ENCODE measurements at places on chromosomes 11 and 22.

DNA sequence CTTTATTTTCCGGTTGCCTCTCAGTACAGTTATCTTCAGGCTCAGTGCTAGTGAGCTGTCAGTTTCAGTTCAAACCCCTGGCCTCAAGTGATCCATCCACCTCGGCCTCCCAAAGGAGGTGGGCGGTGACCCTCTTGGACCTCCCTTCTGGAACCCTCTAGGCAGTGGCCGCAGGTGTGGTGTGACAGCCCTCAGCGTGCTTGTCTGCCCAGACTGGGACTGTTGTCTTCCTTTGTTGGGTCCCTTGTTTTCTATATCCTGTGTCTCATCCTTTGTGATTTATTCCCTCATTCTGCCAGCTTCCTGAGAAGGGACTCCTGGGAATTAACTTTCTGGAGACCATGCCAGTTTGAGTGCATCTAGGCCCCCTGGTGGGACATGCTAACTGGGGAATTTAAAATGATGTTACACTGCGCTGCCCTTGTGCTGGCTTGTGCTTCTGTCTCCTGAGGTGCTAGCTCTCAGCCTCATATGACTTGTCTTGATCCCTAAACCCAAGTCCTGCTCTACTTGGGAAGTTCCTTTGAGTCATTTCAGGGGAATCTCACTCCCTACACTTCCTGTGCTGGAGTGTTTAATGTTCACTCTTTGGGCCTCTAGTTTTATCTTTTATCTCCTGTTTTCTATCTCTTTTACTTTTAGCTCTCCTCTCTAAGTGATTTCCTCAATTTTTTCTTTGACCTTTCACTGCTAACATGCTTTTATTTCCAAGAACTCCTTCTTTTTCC, 19.4 kb downstream of the MED15 start:
- no peak overlapping the region for H3K27ac ChIP-seq
- no peak for DNase-seq
- H3K36me3 ChIP-seq = peaks cover 10% of the 10 kb centered on the region
- H3K4me3 ChIP-seq = no peak overlapping the region
- H3K27me3 ChIP-seq = no peaks in the 10 kb centered on the region

DNA sequence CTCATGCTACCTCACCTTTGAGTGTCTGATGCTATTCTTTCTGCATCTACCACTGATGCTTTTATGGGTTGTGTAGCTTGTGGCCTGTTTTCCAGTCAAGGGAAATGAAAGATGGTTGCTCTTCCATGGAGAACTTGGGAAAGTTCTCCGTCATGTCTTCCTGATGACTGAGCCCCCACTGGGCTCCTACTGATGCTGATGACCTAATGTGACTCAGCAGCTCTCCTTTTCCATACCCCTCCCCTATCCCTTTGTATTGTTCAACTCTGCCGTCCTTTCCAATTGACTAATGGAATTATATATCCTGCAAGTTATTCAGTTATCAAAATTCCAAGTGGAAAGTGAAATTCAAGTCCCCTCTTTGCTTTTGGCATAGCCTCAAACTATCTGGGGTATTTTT, 44.7 kb downstream of the REXO2 start:
- H3K4me1 ChIP-seq = no peaks in the 10 kb centered on the region
- no peak overlapping the region for H3K4me3 ChIP-seq
- no peak overlapping the region for H3K27ac ChIP-seq

- H3K27ac ChIP-seq = no peak overlapping the region
- H3K27me3 ChIP-seq = no peaks in the 10 kb centered on the region
- no peak for DNase-seq
- peaks cover 12% of the 10 kb centered on the region for H3K4me1 ChIP-seq
- H3K4me3 ChIP-seq = no peak overlapping the region
Measured at GRCh38 chr11:129853518-129854231, 38.0 kb downstream of the TMEM45B start.

DNA sequence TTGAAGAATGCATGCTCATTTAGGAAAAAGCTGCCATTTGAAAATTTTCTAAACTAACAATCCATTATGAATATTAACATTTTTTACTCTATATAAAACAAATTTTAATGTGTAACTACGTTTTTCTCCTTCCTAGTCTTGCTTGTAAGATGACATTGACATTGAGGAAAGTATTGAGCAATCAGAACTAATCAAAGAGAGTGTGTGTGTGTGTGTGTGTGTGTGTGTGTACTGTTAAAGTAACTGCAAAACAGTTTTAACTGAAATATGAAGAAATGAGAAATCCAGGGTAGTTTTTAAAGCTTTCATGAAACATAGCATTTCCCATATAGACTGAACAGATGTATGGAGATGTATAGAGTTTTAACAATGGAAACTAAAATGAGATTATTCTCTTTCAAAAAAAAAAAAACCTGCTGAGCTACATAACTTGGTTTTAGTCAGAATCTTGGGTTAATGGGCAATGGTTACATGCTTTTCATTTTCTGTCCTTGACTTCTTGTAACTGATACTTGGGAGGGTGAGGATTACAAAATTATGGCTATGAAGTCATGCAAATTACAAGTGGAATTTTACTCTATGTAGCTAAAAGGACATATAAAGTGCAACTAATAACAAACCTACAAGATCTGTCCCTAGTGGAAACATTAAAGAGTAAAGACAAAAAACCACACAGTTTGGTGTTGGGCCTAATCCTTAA, 2.0 kb downstream of the PDGFD start:
- no peak for DNase-seq
- no peak overlapping the region for H3K4me3 ChIP-seq
- peaks cover 13% of the 10 kb centered on the region for H3K4me1 ChIP-seq
- H3K27ac ChIP-seq = no peak overlapping the region
- no peaks in the 10 kb centered on the region for H3K36me3 ChIP-seq
- no peaks in the 10 kb centered on the region for H3K27me3 ChIP-seq

- peaks cover 28% of the 10 kb centered on the region for H3K4me1 ChIP-seq
- DNase-seq = no peak
- H3K4me3 ChIP-seq = no peak overlapping the region
- H3K27ac ChIP-seq = no peak overlapping the region
- no peaks in the 10 kb centered on the region for H3K36me3 ChIP-seq
- H3K27me3 ChIP-seq = no peaks in the 10 kb centered on the region
Measured at GRCh38 chr11:12755510-12756453, 81.6 kb downstream of the TEAD1 start.

DNA sequence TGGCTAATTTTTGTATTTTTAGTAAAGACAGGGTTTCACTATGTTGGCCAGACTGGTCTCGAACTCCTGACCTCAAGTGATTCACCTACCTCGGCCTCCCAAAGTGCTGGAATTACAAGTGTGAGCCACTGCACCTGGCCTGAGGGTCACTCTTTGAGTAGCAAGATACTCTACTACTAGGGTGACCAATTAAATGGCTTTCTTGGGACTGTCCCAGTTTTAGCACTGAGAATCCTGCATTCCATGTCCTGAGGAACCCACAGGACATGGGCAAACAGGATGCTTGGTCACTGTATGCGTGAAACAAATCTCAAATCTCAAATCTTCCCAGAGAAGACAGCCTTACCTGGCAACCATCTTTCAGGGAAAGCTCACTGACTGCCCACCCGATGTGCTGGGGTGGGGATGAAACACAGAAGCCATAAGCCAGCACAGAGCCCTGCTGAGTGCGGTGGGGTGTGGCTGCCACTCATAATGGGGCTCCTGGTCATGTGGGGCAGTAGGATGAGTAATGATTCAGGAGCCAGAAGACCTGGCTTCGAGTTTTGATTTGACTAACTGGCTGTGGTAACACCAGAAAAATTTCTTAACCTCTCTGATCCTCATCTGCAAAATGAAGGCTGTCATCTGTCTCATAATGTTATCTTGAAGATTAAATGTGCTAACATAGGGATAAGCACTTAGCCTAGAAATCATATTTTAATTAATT, 11.5 kb downstream of the CLMP start:
- H3K4me1 ChIP-seq = no peaks in the 10 kb centered on the region
- H3K27ac ChIP-seq = no peak overlapping the region
- DNase-seq = no peak
- no peak overlapping the region for H3K4me3 ChIP-seq

DNA sequence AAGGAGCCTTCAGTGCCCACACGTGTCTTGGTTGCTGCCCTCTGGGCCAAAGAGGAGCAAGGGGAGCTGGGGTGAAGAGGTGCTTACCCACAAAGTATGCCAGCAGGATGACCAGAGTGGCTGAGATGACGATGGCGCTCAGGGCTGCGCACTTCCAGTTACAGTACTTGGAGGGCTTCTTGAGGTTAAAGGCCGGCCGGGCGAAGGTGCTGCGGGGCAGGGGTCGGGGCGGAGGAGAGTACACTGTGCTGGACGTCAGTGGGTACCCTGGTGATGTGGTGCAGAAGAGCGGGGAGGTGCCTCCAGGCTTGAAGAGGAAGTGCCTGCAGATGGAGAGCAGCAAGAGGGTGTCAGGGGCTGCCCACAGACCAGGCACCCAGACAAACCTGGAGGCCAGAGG, 315.0 kb upstream of the NARS2 start:
- H3K36me3 ChIP-seq = no peaks in the 10 kb centered on the region
- no peak overlapping the region for H3K4me3 ChIP-seq
- no peak for DNase-seq

- DNase-seq = no peak
- no peaks in the 10 kb centered on the region for H3K36me3 ChIP-seq
- H3K27me3 ChIP-seq = no peaks in the 10 kb centered on the region
Measured at GRCh38 chr11:8168485-8169257, at the start of gene RIC3. Gene RIC3 (minus strand): TSS chr11:8169025. CDS start chr11:8168989, 36 bp downstream.

- H3K36me3 ChIP-seq = peaks cover 9% of the 10 kb centered on the region
- H3K27ac ChIP-seq = peak overlapping the region; percentile 79
- peaks cover 7% of the 10 kb centered on the region for H3K4me1 ChIP-seq
Measured at GRCh38 chr11:19176629-19177186, 25.1 kb downstream of the CSRP3 start.

GRCh38 chr11:69140635-69141034, 15.1 kb upstream of the SMIM38 start:
- no peak overlapping the region for H3K4me3 ChIP-seq
- no peaks in the 10 kb centered on the region for H3K27me3 ChIP-seq
- no peak for DNase-seq
- H3K4me1 ChIP-seq = no peaks in the 10 kb centered on the region
- no peak overlapping the region for H3K27ac ChIP-seq
- no peaks in the 10 kb centered on the region for H3K36me3 ChIP-seq

DNA sequence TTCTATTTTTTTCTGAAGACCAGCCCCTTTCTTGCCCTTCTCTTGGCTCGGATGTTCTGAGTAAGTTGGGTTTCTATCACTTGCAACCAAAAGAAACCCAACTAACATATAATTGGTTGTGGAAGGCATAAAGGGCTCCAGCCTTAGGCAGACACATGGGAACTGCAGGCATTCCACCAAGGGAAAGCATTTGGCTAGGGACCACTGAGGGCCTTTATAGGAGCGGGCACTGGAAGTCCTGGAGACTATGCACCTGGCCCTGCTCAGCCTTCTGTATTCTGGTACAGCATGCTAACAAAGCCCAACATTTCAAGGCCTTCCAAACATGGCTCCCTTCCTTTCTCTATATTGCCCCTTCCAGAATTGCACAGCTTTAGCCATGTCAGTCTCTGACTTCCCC, 17.6 kb upstream of the LMO1 start:
- peaks cover 9% of the 10 kb centered on the region for H3K4me1 ChIP-seq
- H3K27me3 ChIP-seq = no peaks in the 10 kb centered on the region
- H3K36me3 ChIP-seq = no peaks in the 10 kb centered on the region
- no peak overlapping the region for H3K4me3 ChIP-seq
- no peak overlapping the region for H3K27ac ChIP-seq

DNA sequence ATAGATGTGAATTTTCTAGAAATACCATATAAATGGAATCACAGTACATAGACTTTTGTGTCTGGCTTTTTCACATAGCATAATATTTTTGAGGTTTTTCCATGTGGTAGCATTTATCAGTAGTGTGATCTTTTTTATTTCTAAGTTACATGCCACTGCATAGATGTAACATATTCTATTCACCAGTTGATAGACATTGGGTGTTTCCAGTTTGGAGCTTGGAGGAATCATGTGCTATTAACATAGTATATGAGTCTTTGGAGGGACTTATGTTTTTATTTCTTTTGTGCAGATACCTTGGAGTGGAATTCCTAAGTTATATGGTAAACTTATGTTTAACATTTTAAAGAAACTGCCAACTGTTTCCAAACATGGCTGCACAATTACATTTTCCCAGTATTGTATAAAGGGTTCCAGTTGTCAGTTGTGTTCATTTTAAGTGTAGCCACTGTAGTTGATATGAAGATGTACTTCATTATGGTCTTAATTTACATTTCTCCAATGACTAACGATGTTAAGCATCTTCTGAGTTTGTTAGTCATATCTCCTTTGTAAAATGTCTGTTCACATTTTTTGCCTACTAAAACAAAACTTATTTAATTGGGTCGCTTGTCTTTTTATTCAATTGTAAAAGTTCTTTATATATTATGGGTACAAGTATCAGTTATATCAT, 145.7 kb upstream of the TRPC6 start:
- no peak overlapping the region for H3K4me3 ChIP-seq
- H3K36me3 ChIP-seq = no peaks in the 10 kb centered on the region
- H3K27me3 ChIP-seq = no peaks in the 10 kb centered on the region
- no peak overlapping the region for H3K27ac ChIP-seq
- no peaks in the 10 kb centered on the region for H3K4me1 ChIP-seq
- no peak for DNase-seq

DNA sequence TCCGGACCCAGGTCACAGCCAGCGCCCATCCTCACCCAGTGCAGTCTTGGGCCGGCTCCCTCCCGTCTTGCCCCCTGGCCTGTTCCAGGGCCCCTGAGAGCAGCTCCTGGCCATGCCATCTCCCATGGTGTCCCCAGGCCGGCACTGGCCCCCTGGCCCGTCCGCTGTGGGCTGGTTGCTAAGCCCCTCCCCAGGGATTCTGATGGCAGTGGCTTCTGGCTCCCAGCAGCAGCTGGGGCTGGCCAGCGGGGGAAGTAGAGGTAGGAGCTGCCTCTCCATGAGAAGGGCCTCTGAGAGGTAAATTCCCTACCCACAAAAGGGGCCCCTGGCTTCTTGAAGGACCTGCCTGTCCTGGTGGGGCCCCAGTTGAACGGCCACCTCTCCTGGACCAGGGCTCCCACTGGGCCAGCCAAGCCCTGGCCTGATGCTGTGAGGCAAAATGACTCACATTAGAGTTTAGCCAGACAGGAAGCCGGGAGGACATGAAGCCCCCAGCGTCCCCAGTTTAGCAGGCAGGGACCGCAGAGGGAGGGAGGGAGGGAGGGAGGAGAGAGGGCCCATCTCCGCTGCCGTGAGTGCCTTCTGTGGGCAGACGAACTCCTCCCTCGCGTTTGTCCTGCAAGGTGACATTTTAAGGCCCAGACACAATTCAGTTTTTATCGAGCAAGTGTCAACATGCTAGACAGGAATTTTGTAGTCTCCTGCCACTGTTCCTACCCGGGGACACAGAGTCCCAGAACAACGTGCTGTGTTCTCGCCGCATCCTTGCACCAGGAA, 32.9 kb upstream of the GAL start:
- no peak overlapping the region for H3K4me3 ChIP-seq
- DNase-seq = no peak
- no peaks in the 10 kb centered on the region for H3K4me1 ChIP-seq
- H3K36me3 ChIP-seq = no peaks in the 10 kb centered on the region
- H3K27ac ChIP-seq = no peak overlapping the region
- H3K27me3 ChIP-seq = no peaks in the 10 kb centered on the region

GRCh38 chr22:34879001-34879400, 187.0 kb upstream of the ISX start:
- no peak overlapping the region for H3K4me3 ChIP-seq
- no peak overlapping the region for H3K27ac ChIP-seq
- H3K4me1 ChIP-seq = no peaks in the 10 kb centered on the region
- DNase-seq = no peak

Data from right atrium auricular region (tissue), 2 donors.